ENCODE measurements at places on chromosomes 12 and 14. TPM values are rescaled to one million over a fixed set of nuclear protein-coding genes. Genes with fewer than 3 reads are reported as not detected.

DNA sequence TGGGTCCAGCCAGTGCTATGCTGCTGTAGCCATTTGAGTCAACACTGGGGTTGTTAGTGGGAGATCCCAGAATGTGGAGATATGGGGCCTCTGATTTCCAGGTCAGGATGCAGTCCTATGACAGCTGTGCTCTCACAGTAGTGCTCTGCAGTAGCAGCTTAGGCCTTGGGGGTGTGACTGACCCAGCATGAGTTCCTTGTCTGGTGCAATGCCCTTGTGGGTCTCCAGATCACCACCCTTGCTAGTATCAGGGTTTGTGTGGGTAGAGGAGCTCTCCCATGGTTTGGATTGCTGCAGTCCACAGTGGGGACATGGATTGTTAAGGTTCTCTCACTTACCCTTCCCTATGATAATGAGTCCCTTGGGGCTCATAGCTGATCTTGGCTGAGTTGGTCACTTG lies 113.7 kb downstream of the RAD51B start:
- DNase-seq: no peak

- DNase-seq: peak; percentile 24
Measured at GRCh38 chr14:53432378-53432802, 279.3 kb upstream of the DDHD1 start.

DNA sequence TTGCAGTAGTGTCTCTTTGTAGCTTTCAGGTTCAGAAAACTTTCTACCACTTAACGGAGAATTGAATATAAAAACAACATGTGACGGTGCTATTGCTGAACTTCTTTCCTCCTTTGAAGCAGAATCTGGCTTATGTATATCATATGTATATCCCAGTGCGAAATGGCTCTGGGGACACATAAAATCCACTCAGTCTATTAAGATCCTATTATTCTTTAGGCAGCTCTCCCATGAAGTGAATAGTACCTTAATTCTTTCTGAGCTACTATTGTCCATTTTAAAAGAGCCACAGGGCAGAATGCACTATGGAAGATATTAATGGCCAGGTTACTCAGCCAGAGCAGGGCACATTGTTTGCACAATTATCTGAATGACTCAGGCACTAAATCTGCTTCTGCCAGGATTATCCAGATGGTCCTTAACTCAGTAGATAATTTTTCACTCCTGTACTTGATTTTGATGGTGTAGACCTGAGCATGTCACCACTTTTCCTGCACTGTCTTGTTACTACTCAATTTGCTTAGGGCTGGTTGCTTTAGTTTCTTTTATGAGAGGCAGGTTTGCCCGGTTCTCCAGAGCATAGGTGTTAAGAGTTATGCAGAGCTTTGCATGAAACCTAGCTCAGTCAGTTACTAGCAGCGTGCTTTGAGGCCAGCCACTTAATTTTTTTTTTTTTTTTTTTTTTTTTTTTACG lies 5.5 kb downstream of the CNTN1 start:
- DNase-seq: no peak

DNA sequence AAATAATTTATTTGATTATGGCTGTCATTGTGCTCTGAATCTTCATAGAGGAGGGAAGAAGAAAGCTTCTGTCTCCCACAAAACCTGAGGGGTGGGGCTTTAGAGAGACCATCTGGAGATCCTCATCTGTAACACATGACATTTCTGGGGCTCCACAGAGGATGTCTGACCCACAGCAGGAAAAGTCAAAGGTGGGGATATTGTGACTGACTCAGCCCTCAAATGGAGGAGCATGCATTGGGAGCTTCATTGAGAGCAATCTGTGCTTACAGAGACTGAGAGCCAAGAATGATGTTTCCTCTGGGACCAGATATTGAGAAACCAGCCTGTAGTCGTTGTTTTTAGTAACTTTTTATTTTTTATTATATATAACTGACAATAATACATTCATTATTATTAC lies 158.7 kb downstream of the SYT1 start:
- no peak for DNase-seq

DNA sequence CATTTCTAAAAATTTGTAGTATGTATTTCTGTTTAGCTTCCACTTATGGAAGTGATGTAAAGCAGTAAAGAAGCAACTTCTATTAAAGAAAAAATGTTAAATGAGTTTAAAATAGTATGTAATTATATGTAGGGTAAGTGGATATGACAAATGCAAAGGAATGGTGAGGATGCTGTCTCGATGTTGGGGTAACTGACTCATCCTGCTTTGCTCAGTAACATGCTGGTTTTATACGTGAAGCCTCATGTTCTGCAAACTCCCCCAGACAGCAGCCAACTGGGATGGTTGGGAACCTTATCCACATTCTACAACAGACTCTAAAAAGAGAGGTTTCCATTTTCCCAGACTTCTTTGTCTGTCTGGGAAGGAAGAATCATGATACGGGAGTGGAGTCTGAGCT lies 1006.4 kb upstream of the TMEM132C start:
- DNase-seq: no peak

- DNase-seq: no peak
Measured at GRCh38 chr12:132605892-132606291, 4.5 kb downstream of the LRCOL1 start.

DNA sequence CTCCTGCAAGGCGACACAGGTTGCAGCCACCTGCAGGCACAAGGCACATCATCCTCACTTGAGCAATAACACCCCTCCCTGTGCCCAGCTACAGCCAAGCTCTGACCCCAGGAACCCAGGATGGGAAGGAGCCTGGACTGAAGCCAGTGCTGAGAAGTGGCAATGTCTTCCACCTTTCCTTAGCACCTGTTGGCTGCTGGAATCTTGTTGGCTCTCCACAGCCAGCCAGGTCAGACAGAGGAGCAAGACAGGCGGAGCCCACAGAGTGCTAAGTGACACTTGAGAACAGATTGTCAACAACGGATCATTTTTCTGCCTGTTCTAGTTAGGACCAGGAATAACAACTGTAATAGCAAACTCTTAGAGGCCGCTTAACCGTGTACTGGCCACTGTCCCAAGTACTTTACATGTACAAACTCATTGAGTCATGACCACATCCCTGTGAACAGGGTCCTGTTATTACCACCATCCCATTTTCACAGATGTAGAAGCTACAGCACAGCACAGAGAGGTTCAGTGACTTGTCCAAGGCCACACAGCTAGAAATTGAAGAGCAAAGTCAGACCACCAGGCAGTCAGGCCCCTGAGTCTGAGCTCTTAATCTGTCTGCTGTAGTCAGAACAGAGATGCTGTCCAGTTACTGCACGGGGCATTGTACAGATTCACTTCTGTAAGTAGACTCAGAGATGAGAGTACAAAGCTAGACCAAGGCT lies 45.6 kb downstream of the RNFT2 start:
- DNase-seq: no peak

DNA sequence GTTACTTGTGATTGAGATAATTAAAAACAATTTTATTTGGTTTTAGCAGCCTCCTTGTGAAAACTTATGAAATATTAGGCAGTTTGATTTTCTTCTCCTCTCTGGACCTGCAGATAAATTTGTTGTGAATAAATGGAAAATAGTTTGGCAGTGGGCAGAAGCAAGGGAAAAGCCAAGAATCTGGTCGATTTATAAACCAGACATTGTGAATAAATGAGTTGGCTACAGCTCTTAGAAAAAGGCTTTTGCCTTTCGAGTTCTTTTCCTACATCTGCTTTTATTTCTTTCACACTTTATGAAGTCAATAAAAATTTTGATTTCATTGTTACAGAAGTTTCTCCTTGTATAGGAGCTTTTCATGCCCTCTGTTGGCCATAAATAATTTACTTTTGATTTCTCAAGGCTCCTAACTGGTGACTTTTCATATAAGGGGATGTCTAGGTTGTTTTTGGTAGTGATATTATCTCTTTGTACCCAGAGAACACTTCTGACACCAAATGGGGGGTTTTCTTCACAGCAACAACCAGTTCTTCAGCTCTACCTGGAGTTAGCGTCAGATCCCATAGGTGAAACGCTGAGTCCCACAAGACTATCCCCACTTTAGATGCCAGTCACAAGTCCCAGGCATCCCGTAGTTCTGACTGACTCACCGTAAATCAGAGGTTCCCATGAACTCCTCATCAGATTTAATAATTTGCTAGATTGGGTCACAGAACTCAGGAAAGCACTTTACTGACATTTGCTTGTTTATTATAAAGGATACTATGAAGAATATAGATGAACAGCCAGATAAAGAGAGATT lies 136.5 kb upstream of the DNM1L start:
- no peak for DNase-seq

DNA sequence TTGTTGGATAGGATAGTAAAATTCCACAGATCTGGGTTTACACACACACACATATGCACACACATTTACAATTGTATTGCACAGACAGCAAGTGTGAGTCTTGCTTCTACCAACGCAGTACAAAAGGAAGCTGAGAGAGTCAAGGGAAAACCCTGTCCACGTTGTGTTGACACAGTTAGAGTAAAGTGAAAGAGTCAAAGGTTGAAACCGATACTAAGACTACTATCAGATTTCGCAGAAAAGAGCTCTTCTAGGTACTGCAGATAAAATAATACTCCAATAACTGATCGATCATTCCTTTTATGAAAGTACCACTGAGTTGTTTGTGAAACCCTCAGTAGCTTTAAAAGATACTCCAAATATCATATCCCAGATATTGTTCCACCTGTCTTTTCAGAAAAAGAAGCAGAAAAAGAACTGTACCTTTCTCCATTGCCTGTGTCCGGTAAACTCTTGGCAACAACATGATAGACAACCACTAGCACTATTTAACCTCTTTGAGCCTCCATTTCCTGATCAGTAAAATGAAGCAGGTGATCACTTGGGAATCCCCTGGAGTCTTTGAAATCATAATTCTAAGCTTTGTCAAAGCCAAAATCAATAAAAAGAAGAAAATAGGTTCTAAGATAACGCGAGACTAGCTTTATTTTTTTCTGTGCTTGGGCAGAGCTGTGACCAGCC lies 224.6 kb upstream of the FOXN3 start:
- DNase-seq: no peak

- no peak for DNase-seq
Measured at GRCh38 chr12:2212537-2212936, 159.8 kb downstream of the CACNA1C start.

- no peak for DNase-seq
Measured at GRCh38 chr12:67981287-67982162, 7.7 kb upstream of the IFNG-AS1 start.

- DNase-seq: no peak
Measured at GRCh38 chr14:69345402-69345801, 52.7 kb downstream of the ERH start.

DNA sequence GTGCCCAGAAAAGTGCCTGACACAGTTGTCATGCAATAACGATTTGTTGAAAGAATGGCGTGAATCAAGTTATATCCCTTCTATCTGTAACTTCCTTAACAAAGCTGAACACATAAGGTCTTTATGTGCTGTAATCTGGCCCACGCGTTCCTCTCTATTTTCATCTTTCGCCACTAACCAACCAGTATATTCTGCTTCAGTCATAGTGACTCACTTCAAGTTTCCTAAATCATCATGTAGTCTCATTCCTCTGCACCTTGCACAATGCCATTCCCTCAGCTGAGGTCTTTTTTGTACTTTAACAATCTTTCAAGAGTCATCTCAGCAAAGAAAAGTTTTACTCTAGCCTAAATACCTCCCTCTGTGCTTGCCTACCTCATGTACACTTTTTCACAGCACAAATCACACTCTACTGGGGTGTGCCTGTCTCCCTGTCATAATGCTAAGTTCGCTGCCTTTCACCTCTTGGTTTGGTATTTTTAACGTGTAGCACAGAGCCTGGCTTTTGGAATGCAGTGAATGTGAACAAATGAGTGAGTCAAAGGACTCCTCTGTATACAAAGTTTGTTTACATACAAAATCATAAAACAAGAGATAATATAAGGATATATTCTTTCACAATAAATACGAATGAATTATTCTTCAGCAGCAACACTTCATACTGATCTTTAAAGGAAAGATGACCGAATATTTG lies 2.9 kb upstream of the CMAS start:
- DNase-seq: no peak

DNA sequence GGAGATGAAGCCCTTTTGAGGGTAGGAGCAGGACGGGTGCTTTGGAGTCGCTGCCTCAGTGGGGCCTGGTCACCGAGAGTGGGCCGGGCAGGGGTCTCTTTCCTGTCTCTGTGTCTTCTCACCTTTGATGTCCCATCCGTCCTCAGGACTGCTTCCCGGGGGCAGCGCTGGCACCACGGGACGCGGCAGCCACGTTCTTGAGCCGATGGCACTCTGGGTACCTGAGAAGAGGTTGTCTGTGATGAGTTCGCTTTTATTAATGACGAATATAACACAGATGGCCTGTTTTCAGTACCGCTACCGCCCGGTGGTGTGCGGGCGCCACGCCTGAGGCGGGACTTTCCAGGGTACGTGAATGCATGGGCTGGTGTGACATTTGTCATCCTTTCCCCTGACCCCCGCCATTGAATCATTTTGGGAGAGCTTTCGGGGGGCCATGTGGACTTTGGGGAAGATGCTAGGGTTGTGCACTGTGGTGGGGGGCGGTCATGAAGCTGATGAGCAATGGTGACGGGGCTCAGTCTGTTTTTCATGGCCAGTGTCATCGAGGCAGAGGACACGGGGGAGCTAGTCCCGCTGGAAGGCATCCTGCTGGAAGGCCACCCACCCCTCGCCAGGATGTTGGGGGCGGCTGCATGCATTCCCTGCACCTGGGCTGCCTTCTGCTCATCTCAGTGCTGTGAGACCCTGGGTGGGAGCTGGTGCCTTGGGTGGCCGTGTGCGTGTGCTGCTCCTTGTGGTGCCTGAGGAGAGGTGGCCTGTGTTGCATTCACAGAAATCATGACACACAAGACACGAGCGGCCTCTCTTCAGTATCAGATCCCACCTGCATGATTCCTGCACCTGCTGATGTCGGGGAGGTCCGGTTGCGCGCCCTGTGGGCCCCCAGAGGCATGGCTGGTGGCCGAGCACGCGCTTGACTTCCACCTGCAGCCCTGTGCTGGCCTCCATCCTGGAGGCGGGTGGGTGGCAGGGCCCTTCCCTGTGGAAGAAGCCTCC lies 162.5 kb upstream of the RTL1 start:
- no peak for DNase-seq

GRCh38 chr12:109105176-109105575 lies 7.8 kb downstream of the UNG start:
- DNase-seq: no peak

- no peak for DNase-seq
Measured at GRCh38 chr12:99611599-99611998, 36.0 kb upstream of the GARIN6 start.

GRCh38 chr12:111251058-111251730 lies 117.7 kb downstream of the PHETA1 start:
- no peak for DNase-seq

Gene SELPLG
- total RNA-seq: not detected

Gene PIK3C2G
- 0.10 TPM for total RNA-seq

Gene GLRX5
- 56.4 TPM for total RNA-seq

Gene LRTM2
- not detected for total RNA-seq

Gene SYT1
- total RNA-seq: 14.5 TPM

Gene OR4K5
- not detected for total RNA-seq

Gene CYP27B1
- total RNA-seq: 5.4 TPM

Gene TMEM116
- total RNA-seq: 13.0 TPM

Gene AGAP2
- not detected for total RNA-seq

Gene SMIM41
- total RNA-seq: not detected

Gene KLRK1
- not detected for total RNA-seq

Gene FGF6
- total RNA-seq: not detected

Gene NTN4
- 86.7 TPM for total RNA-seq

Gene TGM1
- 5.2 TPM for total RNA-seq

Gene ZCRB1
- total RNA-seq: 115 TPM

Data from NCI-H460 (cell line).